Hepatocyte (in vitro differentiated cells): ENCODE measurements at places on chromosomes 7 and 10.
A peak's percentile ranks its signal among the peaks of the same experiment; 100 is the strongest.

GRCh38 chr7:96700516-96700915 lies 9.1 kb downstream of the SEM1 start:
- DNase-seq: no peak

DNA sequence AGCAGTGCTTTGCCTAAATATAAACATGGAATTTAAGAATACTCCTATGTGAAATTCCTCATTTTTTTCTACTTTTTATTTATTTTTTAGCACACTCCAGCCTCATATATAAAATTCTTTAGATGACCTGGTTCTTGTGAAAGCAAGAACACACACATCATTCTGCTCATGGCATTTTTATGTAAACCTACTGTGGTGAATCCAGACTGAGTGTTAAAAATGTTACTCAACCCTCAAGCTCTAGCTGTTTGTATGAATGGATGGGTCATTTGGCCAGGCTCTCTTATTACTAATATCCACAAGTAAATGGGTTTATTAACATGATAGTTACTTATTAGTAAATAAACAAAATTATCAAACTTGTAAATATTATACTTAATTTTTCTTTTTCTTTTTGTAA lies 551.7 kb upstream of the LRRN3 start:
- DNase-seq: peak; percentile 0

DNA sequence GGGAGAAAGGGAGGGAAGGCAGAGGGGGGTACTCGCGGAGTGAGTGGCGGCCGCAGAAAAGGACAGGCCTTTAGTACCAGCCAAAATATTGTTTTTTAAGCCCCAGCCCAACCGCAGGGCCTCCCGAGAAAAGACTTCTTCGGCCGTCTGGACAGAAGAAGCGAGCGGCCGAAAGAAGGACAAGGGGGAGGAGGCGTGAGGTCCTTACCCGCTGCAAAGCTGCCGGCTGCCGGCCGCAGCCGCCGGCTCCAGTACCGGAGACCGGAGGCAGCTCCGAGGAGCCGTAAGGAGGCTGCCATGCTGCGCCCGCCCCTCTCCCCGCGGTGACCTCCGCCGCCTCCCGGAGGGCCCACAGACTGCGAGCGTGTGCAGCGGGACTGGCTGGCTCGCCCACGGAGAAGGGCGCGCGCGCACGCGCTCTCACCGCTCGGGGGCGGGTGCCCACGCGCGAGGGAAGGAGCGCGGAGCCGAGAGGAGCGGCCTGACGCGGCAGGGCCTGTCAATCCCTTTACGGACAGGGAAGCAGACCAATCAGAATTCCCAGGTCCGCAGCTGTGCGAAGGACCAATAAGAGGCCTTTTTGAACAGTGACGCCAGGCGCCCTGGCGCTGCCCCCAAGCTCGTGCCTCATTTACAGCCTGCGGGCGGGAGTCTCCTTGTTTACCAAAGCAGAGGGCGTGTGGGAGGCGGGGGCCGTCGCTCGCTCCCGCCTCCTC lies at the start of gene HIBADH:
Gene HIBADH (minus strand): TSS at position 394 of the 716 bp plus-strand sequence. CDS start 95 bp downstream, at position 299.
- DNase-seq: peak; percentile 99

GRCh38 chr10:112991888-112992491 lies 41.9 kb downstream of the TCF7L2 start:
- no peak for DNase-seq

- peak; percentile 73 for DNase-seq
These were observed 634 bp downstream of the HECW1 start for GRCh38 chr7:43112941-43113621.
